Caki2 (cell line): ENCODE measurements at places on chromosomes 7 and 10. TPM values are rescaled to one million over a fixed set of nuclear protein-coding genes. Genes with fewer than 3 reads are reported as not detected.

The TAS2R5 gene
- total RNA-seq, result 0.17 TPM in 1 of 2 replicates, not detected in the other

The TMEM213 gene
- not detected in 2 replicates for total RNA-seq

The GPR85 gene
- total RNA-seq, result not detected in 2 replicates

The LRIT2 gene
- total RNA-seq, result not detected in 2 replicates

The LIPM gene
- total RNA-seq, result not detected in 2 replicates

The HMX3 gene
- total RNA-seq, result not detected in 2 replicates

The R3HCC1L gene
- total RNA-seq, result 5.1 and 7.5 TPM in 2 replicates

The H2BK1 gene
- total RNA-seq, result not detected in 2 replicates
